SHP77 treated with DMSO at 0.1 percent for 48 hours (cell line): ENCODE measurements at places on chromosomes 1 and 21.

- DNase-seq, result no peak
These were observed 65.4 kb upstream of the IPO9 start for GRCh38 chr1:201763455-201764140.

- DNase-seq, result no peak
These were observed 58.7 kb upstream of the RC3H1 start for GRCh38 chr1:174080819-174081218.

GRCh38 chr1:186658999-186659398 is 21.2 kb downstream of the PTGS2 start:
- no peak for DNase-seq

- DNase-seq, result no peak
These were observed 65.7 kb downstream of the MAP3K21 start for GRCh38 chr1:233393084-233393840.

DNA sequence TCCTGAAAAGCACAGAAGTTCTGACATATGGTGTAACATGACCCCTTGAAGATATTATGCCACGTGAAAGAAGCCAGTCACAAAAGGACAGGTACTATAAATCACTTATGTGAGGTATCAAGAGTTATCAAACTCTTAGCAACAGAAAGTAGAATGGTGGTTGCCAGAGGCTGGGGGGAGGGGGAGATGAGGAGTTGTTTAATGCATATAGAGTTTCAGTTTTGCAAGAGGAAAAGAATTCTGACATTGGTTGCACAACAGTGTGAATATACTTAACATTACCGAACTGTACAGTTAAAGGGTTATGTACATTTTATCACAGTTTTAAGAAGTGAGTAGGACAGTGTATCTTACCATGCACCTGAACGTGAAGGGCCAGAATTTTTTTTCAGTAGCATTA is 80.0 kb downstream of the USP25 start:
- no peak for DNase-seq

GRCh38 chr1:99728494-99729235 is 37.8 kb downstream of the FRRS1 start:
- DNase-seq, result no peak

DNA sequence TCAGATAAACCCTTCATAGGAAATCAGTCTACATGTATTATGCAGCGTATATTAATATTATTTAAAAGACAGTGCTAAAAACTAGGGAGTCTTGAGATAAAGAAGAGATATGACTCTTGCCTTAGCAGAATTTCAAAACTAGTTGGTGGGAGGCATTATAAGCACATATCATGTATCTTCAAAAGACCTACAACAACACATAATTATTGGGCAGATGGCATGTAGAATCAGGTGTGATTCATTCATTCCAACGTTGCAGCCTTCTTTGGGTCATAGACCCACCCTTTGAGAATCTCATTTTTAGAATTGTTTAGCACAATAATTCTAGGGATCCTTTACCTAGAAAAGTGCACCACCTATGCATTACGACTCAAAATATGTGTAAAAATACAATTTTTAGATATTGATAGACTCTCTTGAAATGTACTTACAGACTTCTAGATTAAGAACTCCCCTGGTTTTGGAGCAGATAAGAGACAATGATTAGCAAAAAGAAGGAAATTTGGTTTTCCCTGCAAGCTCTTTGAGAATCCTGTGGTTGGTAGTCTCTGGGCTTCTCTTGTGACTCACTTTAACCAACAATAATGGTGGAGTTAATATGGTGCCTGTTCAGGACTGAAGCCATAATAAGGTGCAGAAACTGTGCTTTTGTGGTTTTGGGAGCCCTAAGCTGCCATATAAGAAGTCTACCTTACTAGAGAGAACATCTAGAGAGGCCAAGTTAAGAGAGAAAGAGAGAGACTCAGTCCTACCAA is 85.3 kb upstream of the RGS4 start:
- DNase-seq, result no peak

- no peak for DNase-seq
These were observed 250.4 kb downstream of the PTBP2 start for GRCh38 chr1:96971849-96972602.

- no peak for DNase-seq
These were observed 150.9 kb downstream of the PTPRU start for GRCh38 chr1:29387210-29387609.

DNA sequence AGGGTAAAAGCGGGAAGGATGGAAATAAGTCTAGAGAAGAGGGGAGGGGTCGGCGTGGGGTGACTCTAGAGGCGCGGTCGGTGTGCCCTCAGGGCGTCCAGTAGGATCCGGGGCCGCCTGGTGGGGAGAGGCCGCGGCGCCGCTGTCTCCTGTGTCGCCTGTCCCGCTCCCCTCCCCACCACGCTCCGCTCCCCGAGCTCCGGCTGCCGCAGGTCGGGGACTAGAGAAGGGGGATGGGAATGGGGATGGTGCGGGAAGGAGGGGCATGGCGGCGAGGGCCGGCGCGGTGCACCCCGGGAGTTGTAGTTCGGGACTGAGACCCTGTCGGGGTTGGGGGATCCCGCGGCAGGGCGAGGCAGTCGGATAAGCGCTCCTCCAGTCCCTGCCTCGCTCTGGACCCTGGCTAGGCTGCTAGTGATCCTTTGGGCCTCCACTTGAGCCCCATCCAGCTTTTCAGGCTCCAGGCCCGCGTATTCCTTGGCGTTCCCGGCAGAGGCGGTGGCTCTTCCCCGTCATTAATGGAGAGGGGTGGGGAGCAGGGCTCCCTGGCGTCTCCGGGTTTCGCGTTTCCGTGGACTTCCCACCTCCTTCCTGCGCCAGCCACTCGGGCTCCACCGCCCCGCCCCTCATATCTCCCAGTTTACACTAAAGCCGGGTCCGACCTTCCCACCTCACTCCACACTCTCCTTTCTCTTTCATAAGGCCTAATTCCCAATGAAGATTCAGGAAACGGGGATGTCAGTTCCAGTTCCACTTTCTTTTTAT is at the start of gene ENTREP3:
Gene ENTREP3 (minus strand): TSS at position 241 of the 765 bp plus-strand sequence. CDS start 606 bp downstream, outside the sequence.
- peak; percentile 74 for DNase-seq
